ENCODE measurements at places on chromosomes 2 and 18.

DNA sequence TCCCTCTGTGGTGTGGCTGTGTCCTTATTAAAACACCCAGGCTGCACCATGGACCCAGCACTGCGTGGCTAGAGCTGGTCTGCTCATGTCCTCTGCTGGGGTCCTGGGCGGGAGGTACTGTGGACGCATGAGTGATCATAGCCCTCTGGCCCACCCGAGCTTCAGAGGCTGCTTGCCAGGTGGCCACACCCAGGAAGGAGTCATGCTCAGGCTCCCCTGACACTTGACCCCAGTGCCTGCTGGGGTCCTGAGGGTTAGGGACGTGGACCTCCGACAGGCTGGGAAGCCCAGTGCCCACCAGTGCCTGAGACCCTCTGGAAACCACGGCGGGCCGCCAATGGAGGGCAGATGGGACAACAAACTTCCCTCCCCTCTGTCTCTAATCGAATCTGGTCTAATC, 66.3 kb upstream of the HS6ST1 start:
- peak; percentile 25 for DNase-seq

DNA sequence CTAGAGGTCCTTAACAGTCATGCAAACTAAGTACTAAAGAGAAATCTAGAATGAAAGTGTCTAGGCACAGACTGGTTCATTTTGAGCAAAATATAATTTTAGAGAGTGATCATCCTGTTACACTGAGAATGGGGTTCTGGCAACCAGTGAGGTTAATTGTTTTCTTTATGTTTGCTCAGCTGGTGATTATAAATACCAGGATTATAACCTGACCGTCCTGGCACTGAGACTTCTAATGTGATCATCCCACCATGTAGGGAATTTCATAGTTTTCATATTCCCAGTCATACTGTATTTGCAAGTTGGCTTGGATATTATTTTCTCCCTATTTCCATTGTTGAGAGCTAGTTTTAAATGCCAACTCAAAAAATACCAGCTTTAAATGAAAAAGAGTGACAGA, 852.5 kb upstream of the LRATD1 start:
- no peak for DNase-seq

DNA sequence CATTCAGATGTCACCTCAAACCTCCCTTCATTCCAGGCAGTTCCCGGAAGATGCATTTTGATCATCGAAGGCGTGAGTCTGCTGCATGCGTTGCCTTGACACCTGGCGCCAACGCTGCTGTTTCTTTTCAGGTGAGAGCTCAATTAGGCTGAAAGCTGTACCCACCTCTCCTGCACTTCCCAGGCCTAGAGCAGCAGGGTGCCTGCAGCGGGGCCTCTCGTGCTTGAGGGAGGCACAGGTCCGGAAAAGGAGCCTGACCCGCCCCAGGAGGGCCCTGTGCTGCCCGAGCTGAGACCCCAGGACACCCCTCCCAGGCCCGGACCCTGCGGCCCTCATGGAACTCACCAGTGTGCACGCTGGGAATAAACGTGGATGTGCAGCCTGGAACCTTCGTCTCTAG, 31.4 kb upstream of the KCNG2 start:
- no peak for DNase-seq

DNA sequence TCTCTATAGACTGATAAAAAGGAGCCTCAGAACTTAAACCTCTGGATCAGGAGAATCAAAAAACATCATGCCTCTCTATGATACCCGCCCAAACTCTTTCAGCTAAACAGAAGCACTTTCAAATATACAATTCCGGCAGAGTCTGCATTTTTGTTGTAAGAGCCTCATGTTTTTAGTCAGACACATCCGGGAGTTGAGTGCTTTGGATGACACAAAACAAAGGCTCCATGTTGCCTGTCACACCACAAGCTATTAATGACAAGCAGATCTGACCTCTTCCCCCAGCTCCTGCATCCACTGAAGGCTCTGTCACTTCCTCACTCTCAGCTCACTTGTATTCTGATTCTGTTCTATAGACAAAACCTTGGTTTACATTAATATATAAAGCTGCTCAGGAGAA, 33.2 kb downstream of the SLC38A11 start:
- no peak for DNase-seq

DNA sequence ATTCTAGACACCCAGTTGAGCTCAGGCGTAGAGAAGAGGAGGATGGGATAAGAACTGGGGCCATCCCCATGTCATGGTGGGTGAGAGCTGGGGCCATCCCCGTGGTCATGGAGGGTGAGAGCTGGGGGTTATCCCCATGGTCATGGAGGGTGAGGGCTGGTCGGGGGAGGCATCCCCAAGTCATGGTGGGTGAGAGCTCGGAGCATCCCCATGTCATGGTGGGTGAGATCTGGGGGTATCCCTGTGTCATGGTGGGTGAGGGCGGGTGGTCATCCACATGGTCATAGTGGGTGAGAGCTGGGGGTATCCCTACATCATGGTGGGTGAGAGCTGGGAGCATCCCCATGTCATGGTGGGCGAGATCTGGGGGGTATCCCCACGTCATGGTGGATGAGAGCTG, 52.5 kb downstream of the IL1RL2 start:
- DNase-seq = no peak

DNA sequence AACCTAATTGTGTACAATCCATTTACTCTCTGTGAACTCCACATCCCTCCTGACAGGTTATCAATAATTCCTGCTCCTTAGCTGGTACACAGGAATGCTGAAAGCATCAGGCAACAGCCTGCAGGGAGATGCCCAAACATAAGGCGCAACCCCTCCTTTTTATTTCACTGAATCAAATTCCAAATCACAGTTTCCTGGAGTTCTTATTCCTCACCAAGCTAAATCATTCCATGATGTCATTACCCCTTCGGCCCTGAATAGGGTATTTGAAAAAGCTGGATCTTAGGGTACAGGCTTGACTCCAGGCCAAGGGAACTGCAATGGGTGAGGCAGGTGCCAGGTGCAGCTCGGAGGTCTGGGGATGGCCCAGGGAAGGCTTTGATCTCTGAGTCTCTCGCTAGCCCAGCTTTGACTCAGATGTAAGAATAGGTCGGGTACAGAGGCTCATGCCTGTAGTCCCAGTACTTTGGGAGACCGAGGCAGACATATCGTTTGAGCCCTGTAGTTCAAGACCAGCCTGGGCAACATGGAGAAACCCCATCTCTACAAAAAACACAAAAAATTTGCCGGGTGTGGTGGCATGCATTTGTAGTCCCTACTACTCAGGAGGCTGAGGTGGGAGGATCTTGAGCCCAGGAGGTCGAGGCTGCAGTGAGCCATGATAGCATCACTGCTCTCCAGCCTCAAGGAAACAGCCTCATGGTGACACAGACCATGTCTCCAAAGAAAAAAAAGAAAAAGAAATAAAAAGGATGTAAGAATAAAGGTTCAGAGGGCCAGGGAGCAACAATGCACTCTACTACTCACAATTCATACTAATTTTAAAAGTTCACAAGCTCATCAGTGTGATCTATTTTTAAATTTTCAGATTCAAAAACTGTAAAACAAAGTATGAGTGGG, 6.8 kb downstream of the FHL2 start:
- no peak for DNase-seq

DNA sequence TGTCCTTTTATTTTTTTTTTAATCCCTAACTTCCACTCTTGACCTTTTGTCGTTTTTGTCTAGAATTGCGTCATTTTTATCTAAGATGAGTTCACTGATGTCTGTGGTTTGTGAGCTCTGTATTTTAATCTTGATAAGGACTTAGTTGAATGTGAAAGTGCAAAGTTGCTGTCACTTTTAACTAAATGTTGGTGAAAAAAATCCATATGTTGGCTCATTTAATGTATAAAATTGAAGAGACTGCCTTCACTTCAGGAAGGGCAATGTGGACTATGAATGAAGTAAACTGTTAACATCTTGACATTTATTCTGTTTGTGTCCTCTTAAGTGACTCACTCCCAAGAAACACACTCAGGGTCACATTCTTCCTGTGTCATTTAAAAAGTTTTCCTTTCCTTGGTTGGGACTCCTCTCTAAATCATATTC, 256.6 kb upstream of the RASGRP3 start:
- no peak for DNase-seq

DNA sequence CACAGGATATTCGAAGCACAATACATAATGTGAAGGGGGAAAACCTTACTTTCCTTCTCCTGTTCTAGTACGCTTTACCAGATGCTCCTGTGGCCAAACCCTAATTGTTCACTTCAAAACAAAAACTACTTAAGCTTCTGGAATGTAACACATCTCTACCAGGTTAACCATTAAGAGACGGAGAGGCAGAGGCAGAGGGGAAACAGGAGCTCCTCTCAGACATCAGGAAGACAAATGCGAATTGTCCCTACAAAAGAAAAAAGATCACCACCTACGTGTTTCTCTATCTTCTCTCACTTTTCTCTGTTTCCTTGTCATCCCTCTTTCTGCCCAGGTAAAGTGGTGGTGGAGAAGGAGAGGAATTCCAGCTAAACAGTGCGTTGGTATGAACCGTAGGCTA, 266.8 kb downstream of the NRXN1 start:
- no peak for DNase-seq

- no peak for DNase-seq
These were observed 34.0 kb upstream of the SLC8A1 start for GRCh38 chr2:40485854-40486253.

- DNase-seq = no peak
These were observed 585 bp upstream of the MOB1A start for GRCh38 chr2:74179063-74179865.

DNA sequence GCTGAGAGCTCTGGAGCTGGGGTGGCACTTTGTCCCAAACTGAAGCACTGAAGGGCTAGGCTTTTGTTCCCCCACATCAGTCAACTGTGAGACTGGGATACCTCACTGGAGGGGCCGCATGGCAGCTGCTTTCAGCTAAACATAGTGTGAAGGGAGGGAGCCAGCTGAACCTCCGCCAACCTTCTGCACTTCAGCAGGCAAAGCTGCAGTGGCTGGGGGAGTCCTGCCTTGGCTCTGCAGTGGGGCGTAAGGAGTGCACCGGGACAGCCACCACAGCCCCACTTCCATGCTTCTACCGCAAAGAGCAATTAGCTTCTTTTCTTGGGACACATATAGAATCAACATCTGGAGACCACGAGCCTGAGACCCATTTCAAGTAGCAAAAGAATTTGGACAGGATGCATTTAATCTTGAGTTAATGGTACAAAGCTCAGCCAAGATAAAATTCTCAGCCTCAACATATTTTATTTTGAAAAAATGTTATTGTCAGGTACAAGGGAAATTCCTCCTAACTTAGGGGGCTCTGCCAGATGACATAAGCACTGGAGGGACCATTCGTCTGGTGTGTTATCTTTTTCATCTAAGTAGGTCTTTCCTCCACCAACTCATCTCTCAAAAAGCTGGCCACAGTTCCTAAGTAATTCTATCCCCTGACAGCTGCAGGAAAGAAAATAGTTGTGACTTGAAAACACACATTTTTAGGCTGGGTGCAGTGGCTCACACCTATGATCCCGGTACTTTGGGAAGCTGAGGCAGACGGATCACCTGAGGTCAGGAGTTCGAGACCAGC, 25.6 kb upstream of the MYCN start:
- DNase-seq = peak; percentile 56

DNA sequence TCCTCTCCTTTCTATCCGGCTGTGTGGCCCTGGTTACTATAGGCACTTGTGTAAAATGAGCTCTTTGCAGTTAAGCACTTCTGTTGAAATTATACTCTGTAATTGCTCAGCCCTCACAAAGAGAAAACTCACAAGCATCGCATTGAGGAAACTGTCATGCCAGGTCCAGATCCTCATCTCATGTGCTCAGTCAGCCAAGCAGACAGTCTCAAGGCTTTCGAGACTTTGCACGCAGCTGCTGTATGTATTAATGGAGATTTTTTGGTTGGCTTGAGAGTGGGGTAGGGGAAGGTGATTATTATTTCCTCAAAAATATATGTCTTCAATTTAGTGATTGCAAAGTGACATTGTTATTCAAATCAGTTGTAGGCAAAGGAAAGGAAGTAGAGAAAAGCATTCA, 33.0 kb upstream of the PHLPP1 start:
- no peak for DNase-seq

- DNase-seq = no peak
These were observed 21.0 kb downstream of the TGFBRAP1 start for GRCh38 chr2:105308382-105309146.

- peak; percentile 60 for DNase-seq
These were observed 28.9 kb downstream of the EIPR1 start for GRCh38 chr2:3348767-3349166.

- peak; percentile 18 for DNase-seq
These were observed 244.9 kb downstream of the HDAC4 start for GRCh38 chr2:239155806-239156480.

DNA sequence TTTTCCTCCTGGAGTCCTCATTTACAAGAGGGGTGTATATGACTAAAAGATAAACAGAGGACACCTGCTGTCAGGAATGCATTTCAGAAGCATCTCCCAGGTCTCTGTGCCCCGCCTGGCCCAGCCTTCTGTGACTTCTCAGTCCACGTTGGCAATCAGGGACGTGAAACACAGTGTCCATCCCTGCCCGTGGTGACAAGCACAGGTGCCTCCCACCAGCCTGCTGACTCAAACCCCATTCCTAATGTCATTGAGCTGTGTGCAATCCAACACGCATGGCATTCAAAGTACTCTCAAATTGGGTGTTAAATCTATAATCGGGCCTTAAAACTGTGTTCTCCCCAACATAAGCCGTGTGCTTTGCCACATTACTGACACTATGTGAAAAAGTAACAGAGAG, 343.2 kb downstream of the EIPR1 start:
- DNase-seq = no peak

GRCh38 chr2:124693156-124693555, 668.1 kb downstream of the CNTNAP5 start:
- no peak for DNase-seq

DNA sequence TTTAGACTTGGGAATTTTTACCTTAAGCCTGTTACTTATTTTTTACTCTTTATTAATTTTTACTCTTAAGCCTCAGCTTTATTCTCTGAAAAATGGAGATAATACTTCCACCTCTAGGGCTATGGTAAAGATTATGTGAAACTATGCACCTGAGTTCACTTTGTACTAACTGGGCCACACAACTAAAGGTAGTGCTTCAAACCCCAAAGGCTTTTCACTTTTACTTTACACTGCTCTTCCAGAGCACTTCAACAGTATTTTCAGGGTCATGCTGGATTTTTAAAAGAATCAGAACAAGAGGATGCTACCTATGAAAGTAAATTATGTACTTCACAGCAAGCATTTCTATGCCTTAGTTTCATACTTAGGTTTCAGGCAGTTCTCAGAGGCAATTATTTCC, 27.8 kb downstream of the MEX3C start:
- no peak for DNase-seq

GRCh38 chr2:212532585-212532984, 6.0 kb downstream of the ERBB4 start:
- no peak for DNase-seq

- DNase-seq = no peak
These were observed 104.3 kb downstream of the KYNU start for GRCh38 chr2:142981756-142982155.

GRCh38 chr18:9715978-9716774, 8.1 kb downstream of the RAB31 start:
- no peak for DNase-seq

- no peak for DNase-seq
These were observed 15.6 kb upstream of the ACTG2 start for GRCh38 chr2:73877071-73877802.

GRCh38 chr18:32328379-32328778, 138.5 kb downstream of the MEP1B start:
- DNase-seq = no peak

GRCh38 chr18:50310080-50310479, 22.6 kb upstream of the CXXC1 start:
- DNase-seq = no peak

Data from dorsolateral prefrontal cortex (tissue), 122 donors.